ENCODE measurements at places on chromosomes 2 and 18. TPM values are rescaled to one million over a fixed set of nuclear protein-coding genes. Genes with fewer than 3 reads are reported as not detected.

The INO80D gene
- total RNA-seq = 7.2 TPM

The ZNF892 gene
- total RNA-seq = 4.5 TPM

The LIMS4 gene
- total RNA-seq = 10.0 TPM

The FEV gene
- not detected for total RNA-seq

The OTOF gene
- total RNA-seq = 0.66 TPM

The UGT1A3 gene
- total RNA-seq = not detected

The TUBA3D gene
- total RNA-seq = not detected

The NR4A2 gene
- 0.11 TPM for total RNA-seq

The TUBA4B gene
- total RNA-seq = 0.11 TPM

The SERPINB3 gene
- total RNA-seq = not detected

The SERPINB4 gene
- not detected for total RNA-seq

The CLEC4F gene
- total RNA-seq = not detected

The CYS1 gene
- total RNA-seq = 1.5 TPM

The CABLES1 gene
- 2.7 TPM for total RNA-seq

The NT5C1B gene
- 0.33 TPM for total RNA-seq

The OSR1 gene
- total RNA-seq = 3.9 TPM

The MGAT4A gene
- total RNA-seq = 0.87 TPM

The NAGK gene
- 55.8 TPM for total RNA-seq

The VIL1 gene
- 0.12 TPM for total RNA-seq

The CNGA3 gene
- not detected for total RNA-seq

The DPP10 gene
- total RNA-seq = not detected

The FMNL2 gene
- total RNA-seq = 35.4 TPM

The CXCR1 gene
- total RNA-seq = not detected

All from uterine smooth muscle cell (primary cell).